Right cardiac atrium (tissue), 5 donors: ENCODE measurements at places on chromosomes 4 and X. TPM values are rescaled to one million over a fixed set of nuclear protein-coding genes. Genes with fewer than 3 reads are reported as not detected.

The CTAG1A gene
- polyA plus RNA-seq, result not detected

The GAGE12H gene
- polyA plus RNA-seq, result not detected

The LDB2 gene
- polyA plus RNA-seq, result 41.0 TPM

The MAGEE2 gene
- 0.11 TPM for polyA plus RNA-seq

The PRKG2 gene
- polyA plus RNA-seq, result 6.0 TPM
